ENCODE measurements at places on chromosomes 6 and 20.

DNA sequence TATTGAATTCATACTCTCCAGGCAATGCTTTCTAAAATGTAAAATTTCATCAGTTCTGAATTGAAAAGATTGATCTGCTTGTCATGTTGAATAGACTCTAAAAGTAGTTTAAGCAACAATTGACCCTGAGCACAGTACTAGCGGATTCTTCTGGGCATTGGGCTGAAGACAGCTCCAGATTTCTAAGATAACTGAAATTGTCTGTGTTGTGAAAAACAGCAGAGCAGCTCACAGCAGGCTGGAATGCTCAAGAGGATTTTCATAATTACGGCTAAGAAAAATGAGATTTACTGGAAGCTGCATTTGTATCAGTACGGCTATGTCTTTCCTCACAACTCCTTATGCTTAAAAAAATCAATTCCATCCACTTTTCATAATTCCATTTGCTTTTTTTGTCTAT lies 373.7 kb downstream of the HACE1 start:
- DNase-seq: no peak

GRCh38 chr6:13286181-13286580 lies 42.2 kb downstream of the TBC1D7 start:
- DNase-seq: no peak

- DNase-seq: no peak
Measured at GRCh38 chr6:75220357-75220756, 14.5 kb upstream of the COL12A1 start.

DNA sequence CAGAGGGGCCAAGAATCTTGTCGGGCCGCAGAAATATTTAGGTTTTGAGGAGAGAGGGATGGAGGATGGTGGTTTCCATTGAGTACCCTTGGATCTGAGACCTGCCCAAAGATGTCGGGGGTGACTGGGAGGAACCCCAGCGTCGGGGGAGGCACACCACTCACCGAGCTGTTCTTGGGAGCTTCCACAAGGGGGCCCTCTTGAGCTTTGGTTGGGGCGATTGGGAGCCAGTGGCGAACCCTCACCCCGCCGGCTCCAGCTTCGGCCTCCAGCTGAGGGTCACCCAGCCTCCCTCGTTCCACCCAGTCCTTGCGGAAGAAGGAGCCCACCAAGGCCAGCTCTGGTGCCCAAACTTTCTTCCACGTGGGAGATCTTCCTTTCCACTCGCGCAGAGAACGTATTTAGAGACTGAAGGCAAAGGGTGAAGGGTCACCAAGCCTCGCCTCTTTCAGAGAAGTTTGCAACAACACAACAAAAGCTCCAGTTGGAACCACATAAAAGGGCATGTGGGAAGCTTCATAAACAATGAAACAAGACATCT lies 33.6 kb downstream of the APCDD1L start:
- DNase-seq: peak; percentile 85

DNA sequence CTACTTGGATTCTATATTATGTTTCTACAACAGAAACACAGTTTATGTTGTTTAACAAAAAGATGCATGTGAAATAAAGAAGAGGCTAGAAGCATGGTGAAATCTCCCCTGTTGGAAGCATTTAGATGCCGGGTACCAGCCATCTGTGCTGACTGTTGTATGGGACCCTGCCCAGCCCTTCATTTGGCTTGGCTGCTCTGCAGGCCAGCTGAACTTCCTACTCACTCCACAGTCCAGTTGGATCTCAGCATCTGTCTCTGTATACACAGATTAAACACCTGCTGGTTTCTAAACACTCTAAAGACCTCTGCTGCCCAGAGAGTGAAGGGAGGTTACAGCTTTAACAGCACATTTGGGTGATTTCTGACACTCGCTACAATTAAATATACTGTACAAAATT lies 228.3 kb downstream of the SLC35F1 start:
- no peak for DNase-seq

- no peak for DNase-seq
Measured at GRCh38 chr6:108118359-108118724, 43.8 kb upstream of the OSTM1 start.

DNA sequence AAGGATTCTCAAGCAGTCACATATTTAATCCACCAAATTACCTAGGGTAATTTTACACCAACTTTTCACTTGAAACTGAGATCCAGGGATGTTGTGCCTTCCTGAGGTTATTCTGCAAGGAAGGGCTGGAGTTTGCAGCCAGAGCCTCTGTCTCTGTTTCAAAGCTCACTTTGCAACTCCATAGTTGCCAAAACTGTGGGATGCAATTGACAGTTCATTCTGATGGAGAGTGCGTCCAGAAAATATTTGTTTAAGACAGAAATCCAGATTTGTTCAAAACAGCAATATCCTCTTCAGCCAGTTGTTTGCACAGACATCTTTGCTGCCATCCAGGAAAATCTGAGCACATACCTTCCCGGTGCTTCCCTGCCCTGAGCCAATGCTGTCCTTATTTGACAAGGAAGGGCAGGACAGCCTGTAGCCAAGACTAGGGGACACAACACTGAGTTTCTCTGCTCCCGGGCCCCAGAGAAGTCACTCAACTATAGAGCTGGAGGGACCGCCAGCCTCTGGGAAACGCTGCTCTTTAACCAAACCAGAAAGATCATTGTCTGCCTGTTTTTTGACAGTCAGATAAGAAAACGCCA lies 297.4 kb downstream of the HIVEP2 start:
- DNase-seq: no peak

DNA sequence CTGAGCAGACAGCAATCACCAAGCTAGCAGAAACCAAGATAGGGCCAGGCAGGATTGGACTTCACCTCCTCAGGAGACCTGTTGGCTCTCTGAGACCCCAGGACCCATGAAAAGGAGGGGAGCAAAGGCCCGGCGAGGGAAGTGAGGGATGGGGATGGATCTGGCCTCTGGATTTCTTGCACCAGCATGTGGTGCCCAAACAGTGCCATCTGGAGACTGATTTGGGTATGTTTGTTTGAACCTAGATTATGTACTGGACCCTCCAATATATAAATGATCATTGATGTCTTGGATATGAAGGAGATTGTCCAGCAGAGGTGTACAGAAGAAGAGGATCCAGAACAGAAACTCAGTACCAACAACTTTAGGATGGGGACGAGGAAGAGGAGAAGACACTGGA lies 83.4 kb upstream of the LY86 start:
- DNase-seq: no peak

GRCh38 chr6:91730710-91731109 lies 1143.8 kb upstream of the MAP3K7 start:
- DNase-seq: no peak

GRCh38 chr6:96812077-96812703 lies 25.1 kb downstream of the GPR63 start:
- no peak for DNase-seq

- no peak for DNase-seq
Measured at GRCh38 chr20:47411161-47411560, 54.7 kb upstream of the ZMYND8 start.

DNA sequence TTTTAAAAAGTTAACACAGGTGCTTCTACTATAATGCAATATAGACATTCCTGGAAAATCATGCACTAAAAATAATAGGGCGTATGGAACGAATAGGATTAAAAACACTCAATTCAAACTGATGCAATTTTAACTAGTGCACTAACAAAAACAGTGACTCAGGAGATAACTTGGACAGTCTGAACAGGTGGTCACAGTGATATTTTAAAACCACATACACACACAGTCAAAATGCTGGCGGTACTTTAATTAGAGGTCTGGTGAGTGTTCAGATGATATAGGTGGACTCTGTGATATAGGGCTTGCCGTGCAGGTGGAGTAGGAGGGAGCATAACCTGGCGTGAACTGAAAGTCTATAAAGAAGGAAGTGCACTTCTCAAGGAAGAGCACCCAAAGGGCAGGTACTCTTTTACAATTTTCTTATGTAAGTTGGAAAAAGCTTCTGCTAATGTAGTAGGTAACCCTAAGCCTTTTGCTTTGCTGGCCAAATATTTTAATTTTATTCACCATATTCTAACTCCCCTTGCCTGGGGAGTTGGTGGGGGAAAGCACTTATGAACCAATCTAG lies 41.9 kb upstream of the PLN start:
- no peak for DNase-seq

- no peak for DNase-seq
Measured at GRCh38 chr6:140002396-140003022, 628.1 kb upstream of the CITED2 start.

DNA sequence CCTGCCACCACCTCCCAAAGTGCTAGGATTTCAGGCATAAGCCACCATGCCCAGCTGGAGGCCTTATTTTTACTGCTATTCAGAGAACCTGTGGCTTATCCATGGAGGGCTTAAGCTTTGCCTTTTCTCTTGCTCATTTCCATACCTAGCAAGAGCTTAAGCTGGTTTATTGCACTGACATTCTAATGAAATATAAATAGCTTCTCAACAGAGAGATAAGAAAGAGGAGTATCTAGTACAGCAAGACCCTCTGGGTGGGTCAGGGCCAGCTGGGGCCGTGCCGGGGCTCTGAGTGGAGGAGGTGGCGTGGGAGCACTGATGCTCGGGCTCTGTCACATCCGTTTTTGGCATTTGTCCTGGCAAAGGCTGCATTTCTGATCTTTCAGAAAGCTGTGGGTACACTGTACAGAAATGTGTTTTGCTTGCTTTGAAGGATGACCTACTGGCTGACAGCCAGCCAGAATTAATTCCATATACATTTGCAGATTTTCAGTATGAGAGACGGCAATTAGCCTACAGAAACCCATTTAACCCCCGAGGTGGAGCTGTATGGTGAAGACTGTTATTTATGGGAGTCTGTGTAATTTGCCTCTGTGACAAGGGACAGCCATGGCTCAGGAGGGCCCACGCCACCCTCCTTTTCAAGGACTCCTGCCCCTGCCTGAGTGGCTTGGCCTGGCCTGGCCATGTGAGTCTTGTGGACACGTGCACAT lies 181.6 kb upstream of the AKAP12 start:
- no peak for DNase-seq

DNA sequence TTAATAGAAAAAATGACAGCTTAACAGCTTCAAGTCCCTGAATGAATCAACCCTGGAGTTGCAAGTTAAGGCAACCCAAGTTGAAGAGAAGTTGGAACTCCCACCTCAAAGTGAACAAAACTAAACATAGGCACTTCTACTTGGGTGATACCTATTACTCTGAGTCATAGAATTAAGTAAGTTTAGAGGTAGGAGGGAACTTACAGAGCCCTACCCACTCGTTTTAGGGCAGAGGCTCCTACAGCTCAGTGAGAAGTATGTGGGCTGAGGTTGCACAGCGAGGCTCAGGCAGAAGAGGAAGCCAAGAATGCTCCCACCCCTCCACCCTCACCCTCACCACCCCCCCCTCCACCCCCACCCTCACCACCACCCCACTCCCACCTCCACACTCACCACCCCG lies 42.2 kb downstream of the NFATC2 start:
- DNase-seq: peak; percentile 60

DNA sequence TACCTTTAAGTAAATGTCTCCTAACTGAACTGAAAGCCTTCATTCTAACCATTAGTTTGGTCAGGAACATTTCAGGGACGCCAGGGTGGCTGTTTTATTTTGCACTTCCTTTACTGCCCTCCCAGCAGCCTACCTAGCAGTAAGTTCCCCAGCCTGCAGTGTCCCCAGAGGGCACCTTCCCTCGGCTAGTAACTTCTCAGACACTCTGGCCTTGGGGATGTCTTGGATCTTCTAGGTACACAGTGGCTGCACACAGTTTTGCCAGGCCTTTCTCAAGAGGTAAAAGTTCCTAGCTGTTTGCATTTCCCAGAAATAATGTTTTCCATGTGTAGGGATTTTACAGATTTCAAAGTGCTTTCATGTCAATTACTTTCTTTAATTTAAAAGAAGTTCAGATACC lies 378 bp upstream of the LAMA2 start:
- no peak for DNase-seq

- no peak for DNase-seq
Measured at GRCh38 chr20:46520540-46520939, 7.2 kb upstream of the ZNF334 start.

DNA sequence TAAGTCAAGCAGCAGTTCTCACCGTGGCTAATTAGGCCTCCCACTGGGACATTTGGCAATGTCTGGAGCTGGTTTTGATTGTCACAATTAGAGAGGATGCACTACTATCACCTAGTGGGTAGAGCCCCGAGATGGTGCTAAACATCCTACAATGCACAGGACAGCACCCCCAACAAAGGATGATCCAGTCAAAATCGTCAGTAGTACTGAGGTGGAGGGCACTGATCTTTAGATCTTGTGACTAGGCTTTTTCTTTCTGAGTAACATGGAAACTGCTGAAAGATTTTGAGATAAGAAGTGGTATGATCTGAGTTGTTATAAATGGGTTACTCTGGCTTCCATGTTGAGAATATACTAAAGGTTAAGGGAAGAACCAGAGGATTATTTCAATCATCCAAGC lies 12.0 kb downstream of the UBD start:
- DNase-seq: no peak

- DNase-seq: no peak
Measured at GRCh38 chr6:162825597-162825996, 97.8 kb downstream of the PACRG start.

- DNase-seq: no peak
Measured at GRCh38 chr6:167424060-167424673, 99.3 kb downstream of the TTLL2 start.

- DNase-seq: no peak
Measured at GRCh38 chr20:34210271-34210670, 31.0 kb upstream of the ASIP start.

DNA sequence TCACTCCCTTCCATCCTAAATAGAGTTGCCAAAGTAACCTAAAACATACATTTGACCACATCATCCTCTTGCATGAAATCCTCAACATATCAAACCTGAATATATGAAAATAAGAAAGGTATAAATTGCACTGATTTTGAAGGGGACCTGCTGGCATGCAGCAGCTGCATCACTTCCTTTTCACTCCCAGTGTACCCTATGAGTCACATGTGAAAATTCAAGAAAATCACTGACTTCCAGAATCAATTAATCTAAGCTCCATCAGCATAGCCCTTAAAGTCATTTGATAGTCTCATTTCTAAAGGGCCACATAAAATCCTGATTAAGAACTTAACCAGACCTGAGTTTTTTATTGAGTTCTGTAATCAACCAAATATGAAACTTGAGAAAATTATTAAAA lies 24.3 kb downstream of the SNX14 start:
- no peak for DNase-seq

Measured in stimulated activated CD8-positive, alpha-beta memory T cell treated with anti-CD3 and anti-CD28 coated beads, Interleukin-4, amount 100 ng/mL, for 48 hours (primary cell).